ENCODE measurements at places on chromosomes 1 and 21.

DNA sequence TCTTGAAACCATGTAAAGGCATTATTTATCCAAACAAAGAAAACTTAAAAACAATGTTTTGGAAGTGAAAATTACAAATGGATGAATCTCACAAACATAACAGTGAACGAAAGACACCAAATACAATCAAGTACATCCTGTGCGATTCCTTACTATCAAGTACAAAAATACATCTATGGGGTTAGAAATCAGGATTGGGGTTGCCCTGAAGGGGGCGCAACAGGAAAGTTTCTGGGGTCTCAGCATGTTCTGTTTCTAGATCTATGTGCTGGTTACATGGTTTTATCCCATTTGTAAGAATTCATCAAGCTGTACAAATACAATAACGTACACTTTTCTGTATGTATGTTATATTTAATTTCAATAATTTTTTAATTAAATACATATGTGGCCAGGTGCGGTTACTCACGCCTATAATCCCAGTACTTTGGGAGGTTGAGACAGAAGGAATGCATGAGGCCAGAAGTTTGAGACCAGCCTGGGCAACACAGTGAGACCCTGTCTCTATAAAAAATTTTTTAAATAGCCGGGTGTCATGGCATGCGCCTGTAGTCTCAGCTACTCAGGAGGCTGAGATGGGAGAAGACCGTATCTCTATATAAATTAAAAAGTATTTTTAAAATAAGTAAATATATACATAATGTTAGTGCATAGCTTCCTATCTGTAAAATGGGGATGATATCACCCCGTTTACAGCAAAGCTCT lies 121.5 kb upstream of the SOD1 start:
- DNase-seq = no peak

- no peak for DNase-seq
Observed at GRCh38 chr1:38009088-38009840, 3.3 kb upstream of the UTP11 start.

GRCh38 chr1:50426702-50427085 lies 3.5 kb upstream of the DMRTA2 start:
- DNase-seq = no peak

GRCh38 chr1:40646315-40646714 lies 19.2 kb downstream of the RIMS3 start:
- DNase-seq = no peak

Data from stimulated activated CD8-positive, alpha-beta memory T cell treated with anti-CD3 and anti-CD28 coated beads, Interleukin-2, amount 100 ng/mL, for 48 hours (primary cell).